ENCODE measurements at places on chromosomes 16 and 17.

- no peak for DNase-seq
These were observed 50.9 kb downstream of the CYB561 start for GRCh38 chr17:63395075-63395805.

DNA sequence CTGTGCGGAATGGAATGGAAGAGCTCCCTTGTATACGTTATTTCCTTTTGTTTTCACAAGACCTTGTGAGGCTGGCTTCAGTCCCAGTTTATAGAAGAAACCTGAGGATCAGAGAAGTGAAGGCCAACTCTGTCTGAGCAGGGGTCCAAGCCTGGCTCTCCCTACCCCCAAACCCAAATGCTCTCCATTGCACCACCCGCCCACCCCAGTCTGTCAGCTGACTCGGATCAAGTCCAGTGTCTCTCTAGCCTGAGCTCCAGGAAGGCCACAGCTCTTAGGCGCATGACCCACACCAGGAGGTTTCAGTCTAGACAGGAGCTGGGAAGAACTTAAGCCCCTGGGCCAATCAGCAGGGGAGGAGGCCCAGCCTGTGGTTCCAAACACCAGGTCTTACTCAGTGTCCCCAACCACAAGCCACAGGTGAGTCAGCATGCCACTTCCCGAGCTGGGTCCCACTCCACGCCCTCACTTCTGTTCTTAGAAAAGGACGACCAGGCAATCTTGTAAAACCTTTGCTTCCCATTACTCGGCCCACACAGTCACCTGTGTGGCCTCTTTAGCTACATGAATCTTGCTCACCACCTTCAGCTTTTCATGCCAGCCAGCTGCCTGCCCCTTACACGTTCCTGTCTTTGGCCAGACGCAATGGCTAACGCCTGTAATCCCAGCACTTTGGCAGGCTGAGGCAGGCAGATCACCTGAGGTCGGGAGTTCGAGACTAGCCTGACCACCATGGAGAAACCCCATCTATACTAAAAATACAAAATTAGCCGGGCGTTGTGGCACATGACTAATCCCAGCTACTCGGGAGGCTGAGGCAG, 27.8 kb downstream of the TK2 start:
- peak; percentile 86 for DNase-seq

- DNase-seq, result no peak
These were observed 26.4 kb upstream of the HAPSTR1 start for GRCh38 chr16:9065077-9065476.

- no peak for DNase-seq
These were observed 430 bp downstream of the C16orf89 start for GRCh38 chr16:5065326-5065725.

DNA sequence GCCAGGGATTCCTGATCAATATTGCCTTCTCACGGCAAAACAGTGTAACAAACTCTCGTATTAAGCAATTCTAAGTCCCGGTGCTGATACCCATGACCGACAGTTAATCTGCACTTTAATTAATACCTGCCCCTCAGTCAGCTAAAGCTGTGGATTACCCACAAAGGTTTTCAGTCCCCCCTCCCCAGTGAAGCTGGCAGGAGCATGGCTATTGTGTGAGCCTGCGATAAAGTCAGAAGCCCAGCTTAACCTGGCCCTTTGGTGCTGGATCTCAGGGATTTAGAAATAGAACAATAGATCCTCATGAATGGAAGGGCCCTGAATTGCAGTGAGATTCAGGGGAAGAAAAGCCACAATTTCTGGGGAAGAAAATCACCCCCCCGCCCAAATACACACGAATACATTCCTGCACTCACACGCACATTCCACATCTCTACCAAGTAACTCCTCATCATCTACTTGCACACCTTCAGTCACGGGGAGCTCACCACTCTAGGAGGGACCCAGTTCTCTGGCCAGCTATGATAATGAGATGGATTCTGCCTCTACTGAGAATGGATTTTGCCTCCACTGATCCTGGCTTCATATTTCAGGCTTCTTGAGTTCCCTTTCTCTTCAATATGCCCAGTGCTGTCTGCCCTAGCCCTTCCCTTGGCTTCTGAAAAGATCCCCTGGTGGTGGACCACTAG, 102.6 kb downstream of the WSCD1 start:
- DNase-seq, result no peak

All from suppressor macrophage treated with lipopolysaccharide for 4 hours (primary cell).